ENCODE measurements at places on chromosomes 3 and 15. TPM values are rescaled to one million over a fixed set of nuclear protein-coding genes. Genes with fewer than 3 reads are reported as not detected.

The C3orf20 gene
- polyA plus RNA-seq = not detected

The TP63 gene
- polyA plus RNA-seq = not detected

The MYZAP gene
- 3.5 TPM for polyA plus RNA-seq

The AMIGO3 gene
- not detected for polyA plus RNA-seq

The TXNRD3 gene
- polyA plus RNA-seq = 1.4 TPM

The TGM4 gene
- polyA plus RNA-seq = not detected

The BSN gene
- 1.5 TPM for polyA plus RNA-seq

The CHRM5 gene
- not detected for polyA plus RNA-seq

The SOX14 gene
- not detected for polyA plus RNA-seq

The CLDN1 gene
- polyA plus RNA-seq = not detected

The HDC gene
- 2.6 TPM for polyA plus RNA-seq

The CEMIP gene
- polyA plus RNA-seq = 2.6 TPM

The MYL3 gene
- polyA plus RNA-seq = not detected

The SLC12A8 gene
- 3.0 TPM for polyA plus RNA-seq

The SCAANT1 gene
- not detected for polyA plus RNA-seq

The ADCY5 gene
- polyA plus RNA-seq = 0.21 TPM

The GXYLT2 gene
- 0.42 TPM for polyA plus RNA-seq

The UBL7 gene
- 43.9 TPM for polyA plus RNA-seq

The TTC23 gene
- polyA plus RNA-seq = 0.47 TPM

The TERC gene
- not detected for polyA plus RNA-seq

The GABRR3 gene
- not detected for polyA plus RNA-seq

The RETNLB gene
- polyA plus RNA-seq = not detected

All from Purkinje cell (primary cell).